ENCODE measurements at places on chromosomes 12 and 14.

DNA sequence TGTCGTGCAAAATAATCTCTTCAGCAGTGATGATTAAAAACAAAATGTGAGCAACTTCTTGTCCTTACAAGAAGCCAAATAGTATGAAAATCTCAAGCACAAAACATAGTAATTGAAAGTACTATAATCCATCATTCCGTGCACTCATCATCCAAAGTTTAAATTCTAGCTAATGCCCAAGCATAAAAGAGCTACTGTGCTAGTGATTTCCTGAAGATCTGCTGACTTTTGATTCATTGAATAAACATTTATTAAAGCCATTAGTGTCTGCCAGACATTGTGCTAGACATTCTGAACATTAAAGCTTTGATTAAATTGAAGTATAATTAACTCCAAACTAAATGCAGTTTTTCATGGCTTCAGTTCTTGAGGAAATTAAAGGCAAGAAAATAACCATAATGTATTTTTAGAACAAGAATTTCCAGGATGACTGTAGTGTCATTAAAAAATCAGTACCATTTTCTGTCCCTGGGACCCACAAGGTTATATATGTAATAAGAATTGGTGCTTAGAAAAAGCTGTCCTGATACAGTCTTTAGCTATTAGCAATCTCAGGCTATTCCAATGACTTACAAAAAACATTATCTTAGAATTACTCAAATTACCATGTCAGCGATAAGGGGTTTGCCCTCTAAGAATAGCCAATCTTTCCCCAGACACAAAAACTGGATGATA, 71.7 kb downstream of the CMAS start:
- DNase-seq, result no peak

DNA sequence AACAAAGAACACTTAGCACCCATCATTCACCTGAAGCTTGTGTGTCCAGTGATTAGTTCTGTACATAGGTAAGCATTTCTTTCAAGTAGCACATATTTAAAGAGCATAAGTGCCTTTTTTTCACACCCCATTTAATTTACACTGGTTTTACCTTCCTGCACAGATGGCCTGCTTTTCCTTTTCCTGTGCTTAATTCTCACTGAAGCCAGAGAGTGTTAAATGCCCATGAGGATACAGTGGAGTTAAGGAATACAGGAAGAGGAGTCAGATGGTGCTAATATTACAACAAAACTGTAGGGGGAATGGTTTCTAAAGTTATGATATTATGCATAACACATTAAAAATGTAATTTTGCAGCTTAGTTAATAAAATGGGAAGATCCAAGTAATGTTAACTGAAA, 31.0 kb upstream of the SLC38A1 start:
- no peak for DNase-seq

DNA sequence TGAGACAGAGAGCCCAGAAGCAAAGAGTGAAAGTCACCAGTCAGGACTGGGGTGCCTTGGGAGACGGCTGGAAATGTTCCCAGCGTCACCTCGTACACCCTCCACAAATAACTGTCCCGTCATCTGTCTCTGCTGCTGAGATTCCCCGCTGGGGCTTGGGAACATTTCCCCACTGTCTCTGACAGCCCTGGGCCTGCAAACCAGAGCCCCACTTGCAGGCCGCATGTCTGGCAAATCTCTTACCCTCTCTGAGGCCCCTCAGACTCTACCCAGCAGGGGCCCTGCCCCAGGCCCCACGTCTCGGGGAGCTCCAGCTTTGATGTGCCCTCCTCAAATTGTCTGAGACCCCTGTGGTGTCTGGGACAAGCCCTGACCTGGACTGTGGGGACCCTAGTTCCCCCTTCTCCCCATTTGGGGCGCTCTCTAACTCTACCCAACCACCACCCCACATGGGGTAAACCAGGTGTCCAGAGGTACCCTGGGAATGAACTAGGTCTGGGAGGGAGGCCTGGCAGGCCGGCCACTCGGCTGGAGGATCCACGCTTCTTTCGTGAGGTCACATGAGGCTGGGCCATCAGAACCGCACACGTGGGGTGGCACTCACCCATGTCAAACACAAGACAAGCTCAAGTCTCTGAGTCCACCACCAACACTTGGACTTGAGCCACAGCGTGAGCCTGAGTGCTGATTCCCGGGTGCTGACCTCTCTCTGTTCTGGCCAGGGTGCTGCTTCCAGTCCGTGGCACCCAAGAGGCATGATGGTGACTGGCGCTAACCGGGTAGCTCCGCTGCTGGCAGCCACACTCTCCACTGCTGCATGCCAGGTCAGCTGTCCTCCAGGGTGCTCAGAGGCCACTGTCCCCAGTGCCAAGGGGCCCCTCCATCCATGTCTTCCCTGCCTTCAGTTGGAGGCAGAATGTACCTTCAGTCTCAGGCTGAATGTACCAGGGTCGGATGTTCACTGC, 59.8 kb downstream of the DIO3 start:
- DNase-seq, result no peak

- DNase-seq, result no peak
Measured at GRCh38 chr14:84272290-84272721, 1257.6 kb upstream of the FLRT2 start.

GRCh38 chr12:12714276-12715021, 2.7 kb upstream of the CDKN1B start:
- peak; percentile 20 for DNase-seq

- DNase-seq, result no peak
Measured at GRCh38 chr14:88818018-88818417, 6.4 kb upstream of the TTC8 start.

All from BE2C (cell line).